A549 (cell line): ENCODE measurements at places on chromosomes 7 and 10. TPM values are rescaled to one million over a fixed set of nuclear protein-coding genes. Genes with fewer than 3 reads are reported as not detected.
A peak's percentile ranks its signal among the peaks of the same experiment; 100 is the strongest.

GRCh38 chr10:120607710-120608703 is 151.0 kb downstream of the PLPP4 start:
- DNase-seq = no peak

MAT1A gene
- 0.03 to 0.20 TPM (median 0.05 TPM) in 3 replicates for polyA plus RNA-seq

GRCh38 chr10:118332236-118332635 is 9.9 kb downstream of the FAM204A start:
- no peak for DNase-seq

- no peak for DNase-seq
Observed at GRCh38 chr10:132583456-132583855, 45.9 kb downstream of the INPP5A start.

DNA sequence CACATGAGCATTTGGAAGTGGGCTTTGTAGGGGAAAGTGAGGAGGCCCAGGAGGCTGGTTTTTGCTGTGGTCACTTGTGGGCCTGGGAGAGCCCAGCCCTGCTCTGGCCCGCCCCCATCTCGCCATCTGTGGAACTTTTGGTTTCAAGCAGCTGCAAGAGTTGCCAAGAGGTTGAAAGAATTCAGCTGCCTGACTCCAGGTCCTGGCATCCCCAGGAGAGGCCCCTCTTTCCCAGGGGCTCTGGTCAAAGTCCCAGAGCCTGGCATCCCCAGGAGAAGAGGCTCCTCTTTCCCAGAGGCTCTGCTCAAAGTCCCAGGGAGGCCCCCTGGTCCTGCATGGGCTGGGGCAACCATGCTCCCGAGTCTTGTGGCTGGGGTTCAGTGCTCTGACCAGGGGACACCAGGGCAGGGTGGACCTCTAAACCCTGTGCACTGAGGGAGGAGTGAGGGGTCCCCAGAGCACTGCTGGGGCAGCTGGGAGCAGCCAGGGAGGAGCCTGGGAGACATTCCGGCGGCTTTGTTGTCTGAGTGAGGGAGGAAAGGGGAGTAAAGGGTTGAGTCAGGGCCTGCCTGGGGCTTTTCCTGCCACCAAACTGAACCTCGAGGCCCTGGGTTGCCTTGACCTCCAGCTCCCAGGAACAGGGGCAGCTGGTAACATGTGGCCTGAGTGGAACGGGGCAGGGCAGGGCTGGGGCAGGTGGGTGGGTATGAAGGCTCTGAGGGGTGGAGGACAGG is 27.7 kb upstream of the CSGALNACT2 start:
- no peak for DNase-seq

GRCh38 chr7:23679898-23680413 is at the start of gene FAM221A:
Gene FAM221A (plus strand): TSS chr7:23680199. CDS start chr7:23680219, 20 bp downstream.
- peak; percentile 54 for DNase-seq
